GM12892 (cell line): ENCODE measurements at places on chromosomes 3 and 15.

DNA sequence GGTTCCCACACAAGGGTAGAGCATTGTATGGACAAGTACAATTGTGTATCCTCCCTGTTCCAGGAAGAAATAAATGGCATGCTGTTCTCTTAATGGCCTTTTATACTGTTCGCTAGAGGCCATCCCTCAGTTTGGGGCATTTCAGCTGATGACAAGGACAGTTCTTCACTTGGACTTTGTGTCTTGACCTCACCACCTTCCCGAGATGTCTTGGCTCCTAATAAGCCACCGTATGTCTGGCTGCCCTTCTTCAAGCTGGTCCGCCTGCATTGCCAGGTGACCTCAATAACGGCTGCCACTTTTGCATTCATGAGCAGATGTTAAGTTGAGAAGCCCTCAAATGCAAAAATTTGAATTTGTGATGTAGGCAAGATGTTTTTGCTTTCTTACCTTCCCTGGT, 24.1 kb downstream of the ZBTB38 start:
- no peak for DNase-seq

GRCh38 chr3:192249516-192249915, 477.8 kb downstream of the FGF12 start:
- DNase-seq = no peak

DNA sequence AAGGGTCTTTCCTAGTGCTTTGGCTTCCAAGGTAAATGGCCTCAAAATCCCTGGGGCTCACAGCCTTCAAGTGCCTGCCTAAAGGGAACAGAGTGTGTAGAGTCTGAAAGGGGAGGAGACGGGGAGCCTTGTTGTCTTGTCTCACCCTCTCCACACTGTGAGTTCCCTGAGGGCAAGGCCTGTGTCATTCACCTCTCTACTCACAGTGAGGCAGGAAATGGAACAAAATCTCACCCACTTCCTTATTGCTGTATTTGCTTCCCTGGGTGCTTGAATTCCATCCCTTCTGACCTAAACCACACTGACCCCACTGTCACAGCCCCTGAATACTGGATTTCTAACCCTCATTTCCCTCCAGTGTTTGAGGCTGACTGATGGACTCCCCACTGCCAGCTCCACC, 197.5 kb downstream of the EPHB1 start:
- DNase-seq = no peak

DNA sequence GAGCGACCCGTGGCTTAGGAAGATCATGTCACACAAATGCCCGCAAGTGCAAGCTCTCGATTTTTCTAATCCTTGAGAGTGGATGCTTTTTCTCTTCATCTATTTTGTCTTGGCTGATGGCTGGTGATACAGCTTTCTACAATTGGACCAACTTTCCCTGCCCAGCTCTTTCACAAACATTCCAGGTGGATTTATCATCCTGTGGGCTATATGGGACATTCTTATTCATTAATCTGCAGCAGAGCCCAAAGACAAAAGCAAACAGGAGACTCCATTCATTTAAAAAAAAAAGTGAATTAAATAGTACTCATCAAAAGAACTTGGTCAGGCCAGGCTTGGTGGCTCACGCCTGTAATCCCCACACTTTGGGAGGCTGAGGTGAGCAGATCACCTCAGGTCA, 14.2 kb upstream of the TSEN2 start:
- no peak for DNase-seq

GRCh38 chr15:62879770-62880169, 162.8 kb upstream of the TPM1 start:
- DNase-seq = no peak

DNA sequence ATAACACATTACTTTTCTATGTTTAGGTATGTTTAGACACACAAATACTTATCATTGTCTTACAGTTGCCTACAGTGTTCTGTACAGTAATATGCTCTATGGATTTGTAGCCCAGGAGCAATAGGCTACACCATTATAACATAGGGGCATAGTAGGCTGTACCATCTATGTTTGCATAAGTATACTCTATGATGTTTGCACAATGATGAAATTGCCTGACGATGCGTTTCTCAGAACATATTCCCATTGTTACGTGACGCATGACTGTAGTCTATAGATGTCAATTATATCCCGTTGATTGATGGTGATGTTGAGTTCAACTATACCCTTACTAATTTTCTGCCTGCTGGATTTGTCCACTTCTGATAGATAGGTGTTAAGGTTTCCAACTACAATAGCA, 139.4 kb upstream of the PFN2 start:
- no peak for DNase-seq

- DNase-seq = no peak
Measured at GRCh38 chr15:33907326-33907725, 61.0 kb upstream of the CHRM5 start.

- no peak for DNase-seq
Measured at GRCh38 chr3:58175437-58176184, 35.2 kb downstream of the DNASE1L3 start.

DNA sequence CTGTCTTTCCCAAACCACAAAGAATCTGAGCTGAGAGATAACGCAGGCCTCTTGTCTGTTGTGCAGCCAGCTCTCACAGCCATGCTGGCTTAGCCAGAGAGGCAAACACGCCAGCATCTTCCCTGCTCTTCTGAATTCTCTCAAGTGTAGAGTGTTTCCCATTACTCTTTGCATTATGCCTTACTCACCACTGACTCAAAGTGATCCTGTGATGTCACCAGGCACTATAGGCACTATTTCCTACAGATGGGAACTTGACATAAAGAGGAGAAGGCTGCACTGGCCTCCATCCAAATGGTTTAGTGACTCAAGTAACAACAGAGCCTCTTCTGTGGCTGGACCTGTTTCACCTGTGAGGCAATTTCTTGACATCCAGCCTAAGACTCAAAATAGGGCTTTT, 44.4 kb downstream of the PDZRN3 start:
- no peak for DNase-seq

DNA sequence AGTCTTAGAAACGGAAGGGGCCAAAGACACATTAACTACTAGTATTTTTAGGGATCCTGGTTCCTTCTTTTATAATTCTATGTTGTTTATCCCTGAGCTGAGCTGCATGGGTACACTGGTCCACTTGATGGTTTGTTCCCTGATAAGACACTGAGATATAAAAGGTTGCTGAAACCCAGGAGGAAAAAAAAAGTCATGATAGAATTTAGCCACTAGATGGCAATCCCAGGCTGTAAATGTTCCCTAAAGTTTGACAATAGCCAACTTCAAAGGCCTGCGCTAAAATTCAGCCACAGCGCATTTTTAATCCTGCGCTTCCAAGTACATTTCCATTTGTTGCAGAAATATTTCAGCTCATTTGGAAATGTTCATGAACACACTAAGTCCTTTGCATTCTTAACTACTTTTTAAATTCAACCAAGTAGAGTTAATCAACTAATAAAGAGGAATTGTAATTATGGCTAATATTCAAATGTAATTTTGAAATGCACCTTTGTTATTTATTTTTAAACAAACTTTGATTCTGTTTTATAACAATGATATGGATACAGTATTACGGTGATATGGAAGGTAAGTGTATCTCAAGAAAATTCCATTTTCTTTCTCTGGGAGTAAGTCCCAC, 249.3 kb upstream of the FEZF2 start:
- no peak for DNase-seq

DNA sequence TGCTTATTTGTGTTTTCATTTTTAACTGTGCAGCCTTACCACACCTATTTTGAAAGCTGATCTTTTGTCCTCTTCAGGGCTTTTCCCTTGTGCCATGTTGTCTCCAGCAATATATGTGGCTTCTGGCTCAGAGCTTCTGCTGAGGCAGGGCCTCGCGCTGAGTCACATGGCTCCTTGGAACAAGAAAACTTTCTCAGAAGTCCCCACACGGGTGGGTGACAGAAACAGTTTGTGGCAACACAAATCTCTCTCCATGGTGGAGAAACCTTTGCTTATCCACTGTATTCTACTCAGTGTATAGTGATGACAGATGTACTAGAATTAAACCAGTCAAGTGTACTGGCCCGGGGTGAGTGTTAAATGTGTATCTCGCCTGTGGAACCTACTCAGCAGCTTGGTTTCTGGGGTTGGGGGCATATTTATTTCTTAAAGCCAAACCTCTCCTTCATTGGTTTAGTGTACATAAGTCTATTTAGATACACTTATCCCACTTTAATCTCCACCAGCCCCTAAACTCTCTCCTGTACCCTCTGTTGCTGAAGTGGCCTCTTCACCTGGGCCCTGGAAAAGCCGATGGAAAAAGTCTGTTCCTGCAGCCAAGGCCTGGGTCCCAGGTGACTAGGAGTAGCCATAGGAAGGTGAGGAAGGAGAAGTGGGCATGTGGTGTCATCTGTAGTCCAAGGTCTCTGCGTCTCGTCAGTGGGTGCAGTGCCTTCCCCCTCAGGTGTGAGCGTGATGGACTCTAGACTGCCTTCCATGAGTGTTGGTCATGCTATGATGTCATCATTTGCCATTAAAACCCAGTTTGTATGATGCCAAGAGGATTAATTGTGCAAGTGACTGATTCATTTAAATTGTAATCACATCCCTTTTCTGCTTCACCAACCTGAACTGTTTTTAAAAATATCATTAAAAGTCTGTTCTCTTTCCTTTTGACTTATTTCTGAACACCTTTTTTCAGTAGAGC, 3.2 kb upstream of the FBXL22 start:
- no peak for DNase-seq

DNA sequence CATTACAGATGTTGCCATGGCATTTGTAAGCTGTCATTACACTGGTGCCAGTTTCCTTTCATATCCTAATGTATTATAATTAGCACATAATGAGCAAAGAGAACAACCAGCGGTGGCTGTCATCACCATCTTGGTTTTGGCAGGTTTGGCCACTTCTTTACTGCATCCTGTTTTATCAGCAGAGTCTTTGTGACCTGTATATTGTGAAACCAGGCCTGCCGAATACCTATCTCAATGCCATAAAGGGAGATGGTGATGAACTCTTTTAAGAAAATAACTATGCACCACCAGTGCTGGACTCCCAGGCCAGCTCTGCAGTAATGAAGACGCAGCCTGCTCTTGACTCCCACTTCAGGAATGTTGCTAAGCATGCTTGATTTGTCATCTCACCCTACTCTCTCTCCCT, 458.1 kb upstream of the NR2F2 start:
- DNase-seq = no peak

GRCh38 chr15:84747416-84748273, 747 bp upstream of the ZNF592 start:
- DNase-seq = peak; percentile 55

GRCh38 chr3:50415816-50416215, 56.5 kb upstream of the TMEM115 start:
- DNase-seq = no peak

GRCh38 chr3:16740515-16740914, 135.3 kb upstream of the DAZL start:
- DNase-seq = no peak

DNA sequence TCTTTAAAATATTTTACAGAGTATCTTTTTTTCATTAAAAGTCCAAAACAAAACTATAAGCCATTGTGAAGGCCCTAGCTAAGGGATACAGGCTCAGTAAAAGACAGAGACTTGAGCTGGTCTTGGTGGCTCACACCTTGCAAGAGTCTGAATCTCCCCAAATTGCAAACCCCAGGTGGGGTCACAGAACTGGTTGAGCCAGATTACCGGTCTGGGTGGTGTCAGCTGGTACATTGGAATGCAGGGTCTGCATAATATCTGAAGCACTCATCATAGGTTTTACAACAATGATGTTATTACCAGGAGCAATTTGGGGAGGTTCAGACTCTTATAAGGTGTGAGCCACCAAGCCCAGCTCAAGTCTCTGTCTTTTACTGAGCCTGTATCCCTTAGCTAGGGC, 201.2 kb upstream of the ARPP21 start:
- DNase-seq = no peak

DNA sequence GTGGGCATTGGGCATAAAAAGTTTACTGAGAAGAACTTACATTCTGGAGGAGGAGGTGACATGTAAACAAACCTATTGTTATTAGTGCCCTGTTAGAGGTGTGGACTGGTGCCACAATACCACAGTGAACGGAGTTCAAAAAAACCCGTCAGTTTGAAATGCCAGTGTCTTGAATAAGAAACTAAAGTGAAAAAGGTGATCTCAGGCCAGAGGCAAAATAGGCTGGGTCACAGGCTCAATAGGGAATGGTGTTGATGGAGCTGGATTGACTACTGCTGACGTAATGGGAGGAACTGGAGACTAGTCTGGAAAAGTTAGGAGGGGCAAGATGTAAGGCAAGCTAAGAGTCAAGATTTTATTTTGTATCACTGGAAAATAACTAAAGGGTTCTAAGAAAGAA, 1.6 kb upstream of the DCBLD2 start:
- DNase-seq = no peak

DNA sequence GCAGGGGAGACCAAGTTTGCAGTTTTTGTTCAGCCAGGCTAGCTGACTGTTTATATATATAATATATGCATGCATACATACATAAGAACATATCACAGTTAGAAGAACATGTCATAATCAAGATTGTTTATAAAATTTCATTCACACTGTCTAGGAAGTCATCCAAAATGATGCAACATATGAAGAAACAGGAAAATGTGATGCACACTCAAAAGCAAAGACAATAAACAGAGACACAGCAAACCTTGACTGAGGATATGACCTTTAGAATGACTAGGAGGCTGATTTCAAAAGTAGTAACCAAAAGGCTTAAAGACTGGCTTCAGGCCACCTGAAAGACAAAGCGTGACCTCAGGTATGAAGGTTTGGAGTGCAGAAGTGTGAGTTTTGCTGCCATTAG, 166.2 kb upstream of the NDN start:
- no peak for DNase-seq

DNA sequence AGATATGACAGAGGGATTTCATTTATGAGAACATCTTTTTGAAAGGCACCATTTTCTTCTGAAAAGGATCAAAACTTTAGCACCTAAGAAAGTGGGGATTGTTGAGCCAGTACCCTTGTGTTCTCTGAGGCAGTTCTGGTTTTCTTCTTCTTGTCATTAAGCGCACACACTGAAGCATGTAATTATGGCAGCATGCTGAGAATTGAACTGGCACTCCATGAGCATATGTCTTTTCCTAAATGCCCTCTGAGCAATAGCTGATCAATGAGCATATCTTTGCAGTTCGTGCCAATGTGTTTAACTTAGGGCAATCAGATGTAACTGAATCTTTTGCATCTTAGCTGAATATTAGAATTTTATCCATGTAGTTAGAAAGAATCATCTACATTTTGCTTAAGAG, 53.9 kb upstream of the VGLL3 start:
- DNase-seq = no peak

- DNase-seq = no peak
Measured at GRCh38 chr15:41564286-41564959, 5.4 kb downstream of the TYRO3 start.
